Suppressor macrophage treated with lipopolysaccharide for 4 hours (primary cell): ENCODE measurements at places on chromosomes 6 and 20.

- no peak for DNase-seq
These were observed 109.5 kb downstream of the TRIM27 start for GRCh38 chr6:28814032-28814976.

DNA sequence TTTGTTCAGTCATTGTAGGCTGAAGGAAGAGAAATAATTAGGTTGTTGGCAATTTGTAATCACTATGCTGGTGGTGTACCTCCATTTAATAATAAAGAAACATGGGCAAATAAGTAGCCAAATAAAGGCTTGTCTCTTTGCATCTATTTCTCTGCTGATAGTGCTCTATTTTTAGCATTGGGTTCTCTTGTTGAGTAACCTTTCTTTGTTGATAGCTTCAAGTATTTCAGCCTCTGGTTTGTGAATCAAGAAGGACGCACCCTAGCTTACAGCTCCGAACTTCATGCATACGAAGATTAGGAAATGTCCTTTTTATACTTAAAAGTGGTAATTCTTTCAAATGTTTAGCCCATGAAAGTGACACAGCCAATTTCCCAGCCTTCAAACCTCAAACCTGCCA is 2.6 kb downstream of the PPP1R14C start:
- peak; percentile 14 for DNase-seq

DNA sequence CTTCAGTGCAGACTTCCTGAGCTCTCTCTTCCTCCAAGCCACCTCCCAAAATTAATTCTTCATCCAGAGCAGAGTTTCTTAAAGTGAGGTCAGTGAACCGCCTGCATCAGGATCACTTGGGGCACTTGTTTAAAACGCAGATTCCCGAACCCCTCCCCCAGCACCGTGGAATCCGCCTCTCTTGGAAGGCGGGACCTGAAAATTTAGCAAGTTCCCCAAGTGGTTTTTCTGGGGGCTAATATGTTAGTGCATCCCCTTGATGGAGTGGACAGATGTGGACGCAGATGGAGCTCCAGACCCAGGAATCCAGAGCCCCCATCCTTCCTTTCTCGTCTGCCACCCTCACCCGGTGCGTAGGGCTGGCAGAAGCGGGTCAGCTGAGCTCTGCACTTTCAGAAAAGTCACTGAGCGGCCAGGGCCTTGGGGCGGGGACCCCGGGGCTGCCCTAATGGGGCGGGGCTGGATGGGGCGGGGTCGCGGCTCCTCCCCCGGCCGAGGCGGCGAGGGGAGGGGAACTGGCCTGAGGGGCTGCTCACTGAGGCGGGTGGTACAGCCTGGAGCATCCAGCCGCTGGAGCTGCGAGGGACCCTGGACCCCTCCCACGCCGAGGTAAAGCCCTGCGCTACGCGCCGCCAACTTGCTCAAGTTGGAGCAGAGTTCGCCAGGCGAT is at the start of the genes DEFB124 and REM1:
TSS of gene DEFB124 (minus strand) at position 370 of the 670 bp plus-strand sequence. CDS start 2,114 bp downstream, outside the sequence.
TSS of gene REM1 (plus strand) at position 531 of the 670 bp plus-strand sequence. CDS start 1,158 bp downstream, outside the sequence.
- DNase-seq, result no peak

GRCh38 chr20:23078351-23079015 is 7.6 kb downstream of the CD93 start:
- peak; percentile 44 for DNase-seq

DNA sequence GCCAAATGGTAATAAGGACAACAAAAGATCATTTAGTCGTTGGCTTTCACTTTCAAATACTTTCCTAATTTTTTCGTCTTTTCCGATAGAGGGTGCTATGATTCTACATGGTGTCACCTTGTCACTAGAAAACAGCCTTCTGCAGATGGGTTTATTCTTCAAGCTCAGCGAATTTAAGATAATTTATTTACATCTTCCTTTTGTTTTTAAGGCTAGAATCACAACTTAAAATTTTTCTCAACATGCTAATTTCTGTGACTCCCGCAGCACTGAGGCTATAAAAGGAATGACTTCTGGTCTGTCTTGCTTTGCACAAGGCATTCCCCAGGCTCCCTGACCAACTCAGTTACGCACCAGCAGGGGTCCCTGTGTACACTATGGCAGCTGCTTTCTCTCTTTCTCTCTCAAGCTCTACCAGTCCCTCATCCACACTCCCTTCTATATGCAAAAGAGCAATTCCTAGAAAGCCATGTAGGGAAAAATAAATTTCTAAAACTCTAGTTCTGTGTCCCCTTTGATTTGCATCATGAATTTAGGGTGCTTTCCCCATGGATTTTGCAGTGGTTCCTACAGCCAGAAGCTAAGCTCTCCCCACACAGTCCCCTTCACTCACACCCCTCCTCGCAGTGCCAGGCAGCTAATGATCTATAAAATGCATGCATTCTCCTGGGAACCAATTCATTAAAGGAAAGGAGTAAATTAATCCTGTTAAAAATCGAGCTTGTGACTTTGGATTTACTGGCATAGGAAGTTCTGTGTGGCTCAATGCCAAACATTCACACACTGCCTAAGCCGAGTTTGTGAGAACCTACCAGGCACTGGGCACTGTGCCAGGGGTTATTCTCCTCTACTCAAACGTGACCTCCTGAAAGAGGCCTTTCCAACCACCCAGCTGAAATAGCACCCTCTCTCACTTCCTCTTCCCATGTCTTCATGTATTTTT is 74.5 kb downstream of the DCDC2 start:
- peak; percentile 89 for DNase-seq

DNA sequence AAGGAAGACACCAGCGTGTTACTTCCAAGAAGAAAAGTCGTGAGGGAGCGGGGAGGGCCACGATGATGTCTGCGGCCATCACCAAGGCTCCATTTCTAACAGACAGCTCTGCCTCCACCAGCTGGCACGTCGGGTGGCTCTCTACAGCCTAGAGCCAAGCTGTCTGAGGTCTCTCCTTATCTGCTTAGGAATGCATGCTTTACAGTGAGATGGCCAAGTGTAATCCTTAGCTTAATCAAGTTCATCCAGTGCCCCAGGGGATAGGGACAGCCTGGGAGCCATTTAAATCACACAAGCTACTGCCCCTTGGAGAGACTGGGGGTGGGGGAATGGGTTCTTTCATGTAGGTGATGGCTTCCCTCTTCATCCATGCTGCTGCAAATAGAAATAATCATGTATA is 213.8 kb upstream of the CST7 start:
- no peak for DNase-seq

- peak; percentile 53 for DNase-seq
These were observed 79.3 kb upstream of the NAA20 start for GRCh38 chr20:19937651-19938420.

DNA sequence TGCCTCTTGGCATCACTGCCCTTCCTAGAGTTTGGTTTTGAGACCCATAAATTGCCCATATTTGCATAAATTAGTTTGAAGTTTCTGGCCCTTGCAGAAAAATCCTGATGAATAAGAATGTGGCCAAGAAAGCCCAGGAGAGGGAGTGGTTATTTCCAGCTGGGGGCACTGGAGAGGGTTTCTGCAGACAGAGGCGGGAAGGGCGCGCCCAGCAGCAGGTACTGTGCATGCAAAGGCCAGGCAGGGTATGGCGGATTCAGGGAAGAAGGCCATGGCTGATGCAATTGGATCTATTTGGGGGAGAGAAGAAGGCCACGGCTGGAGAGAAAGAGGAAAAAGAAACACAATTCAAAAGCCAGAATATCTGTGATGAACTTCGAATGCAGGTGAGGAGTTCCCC is 48.2 kb upstream of the PXDC1 start:
- no peak for DNase-seq

DNA sequence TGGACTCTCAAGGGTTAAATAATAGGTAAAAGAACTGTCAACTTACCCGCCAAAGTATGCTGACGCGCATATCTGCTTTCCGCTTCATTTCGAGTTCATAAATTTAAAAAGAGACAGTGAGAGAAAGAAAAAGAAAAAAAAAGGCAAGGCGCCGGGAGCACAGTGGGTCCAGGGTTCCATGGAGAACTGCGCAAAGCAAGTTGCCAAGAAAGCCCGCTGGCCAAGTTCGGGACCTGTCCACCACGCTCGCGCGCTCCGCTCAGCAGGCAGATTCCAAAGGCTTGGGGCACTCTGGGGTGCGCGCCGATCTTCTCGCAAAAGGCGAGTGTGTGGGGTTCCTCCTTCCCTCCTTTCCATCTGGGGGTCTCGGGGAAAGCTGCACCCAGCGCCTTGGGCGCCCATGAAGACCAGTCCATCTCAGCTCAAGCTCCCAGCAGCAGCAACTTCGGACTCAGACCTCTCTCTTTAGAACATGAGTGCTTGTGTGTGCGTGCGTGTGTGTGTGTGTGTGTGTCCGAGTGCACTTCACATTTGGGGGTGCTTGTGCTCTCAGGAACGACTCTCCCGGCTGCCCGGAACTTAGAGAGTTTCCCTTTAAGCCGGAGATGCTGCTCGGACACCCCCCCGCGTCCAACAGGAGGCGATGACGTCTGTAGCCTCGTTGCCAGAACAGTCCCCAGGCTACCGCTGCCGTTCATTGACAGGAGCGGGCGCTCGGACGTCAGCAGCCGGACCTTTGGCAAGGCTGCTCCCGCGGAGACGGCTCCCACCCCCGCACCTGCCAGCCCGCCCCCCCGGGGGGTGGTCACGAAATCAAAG is 180.0 kb downstream of the TBXT start:
- no peak for DNase-seq

DNA sequence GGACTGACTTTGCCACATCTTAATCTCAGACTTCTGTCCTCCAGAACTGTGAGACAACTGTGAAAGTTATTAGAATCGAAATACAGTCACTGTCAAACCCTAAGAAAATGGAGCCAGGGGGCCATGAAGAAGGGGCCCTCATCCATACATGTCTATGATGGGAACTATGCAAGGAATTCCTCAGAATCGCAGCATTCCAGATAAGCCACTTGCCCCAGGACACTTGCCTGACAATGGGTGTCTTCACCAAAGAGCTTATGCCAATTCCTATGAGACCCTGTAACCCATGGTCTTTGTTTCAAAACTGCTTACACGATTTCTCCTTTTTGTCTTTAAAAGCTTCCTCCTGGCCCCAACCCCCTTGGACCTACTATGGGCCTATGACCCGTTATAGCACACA is 90.4 kb upstream of the FOXP4 start:
- no peak for DNase-seq
